ENCODE measurements at places on chromosomes 3 and 15.

DNA sequence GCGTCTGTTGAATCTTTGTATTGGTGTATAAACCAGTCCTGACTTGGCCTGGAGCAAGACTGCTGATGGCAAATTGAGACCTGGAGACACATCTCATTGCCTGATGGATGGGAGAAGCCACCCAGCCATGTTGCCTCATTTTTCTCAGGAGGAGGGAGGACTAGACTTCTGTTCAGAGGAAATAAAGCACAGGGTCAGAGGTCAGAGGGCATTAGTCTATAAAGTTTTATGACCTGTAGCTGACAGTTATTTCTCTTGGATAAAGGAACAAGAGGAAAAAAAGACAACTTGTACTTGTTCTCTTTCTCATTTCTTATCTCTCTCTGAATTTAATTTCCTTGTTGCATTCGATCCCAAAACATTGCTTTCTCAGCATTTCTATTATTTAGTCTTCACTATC lies 775.9 kb downstream of the SQOR start:
- no peak for DNase-seq

GRCh38 chr15:33142708-33143107 lies 51.8 kb downstream of the FMN1 start:
- no peak for DNase-seq

DNA sequence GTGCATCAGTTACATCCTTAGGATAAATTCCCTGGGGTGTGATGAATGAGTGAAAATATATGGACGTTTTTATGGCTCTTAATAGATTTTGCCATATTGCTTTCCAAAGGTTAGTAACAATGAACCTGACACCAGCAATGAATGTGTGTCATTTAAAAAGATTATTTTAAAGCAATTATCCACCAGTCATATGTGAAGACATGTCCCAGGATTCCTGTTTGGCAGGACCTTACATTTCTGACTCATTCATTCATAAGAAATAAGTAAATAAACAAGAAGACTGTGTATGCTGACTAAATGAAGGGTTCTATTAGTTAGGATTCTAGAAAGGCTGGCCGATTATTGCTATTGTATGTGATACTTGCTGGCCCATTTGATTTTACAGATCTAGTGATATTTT lies 201.5 kb downstream of the SOX2 start:
- DNase-seq, result no peak

DNA sequence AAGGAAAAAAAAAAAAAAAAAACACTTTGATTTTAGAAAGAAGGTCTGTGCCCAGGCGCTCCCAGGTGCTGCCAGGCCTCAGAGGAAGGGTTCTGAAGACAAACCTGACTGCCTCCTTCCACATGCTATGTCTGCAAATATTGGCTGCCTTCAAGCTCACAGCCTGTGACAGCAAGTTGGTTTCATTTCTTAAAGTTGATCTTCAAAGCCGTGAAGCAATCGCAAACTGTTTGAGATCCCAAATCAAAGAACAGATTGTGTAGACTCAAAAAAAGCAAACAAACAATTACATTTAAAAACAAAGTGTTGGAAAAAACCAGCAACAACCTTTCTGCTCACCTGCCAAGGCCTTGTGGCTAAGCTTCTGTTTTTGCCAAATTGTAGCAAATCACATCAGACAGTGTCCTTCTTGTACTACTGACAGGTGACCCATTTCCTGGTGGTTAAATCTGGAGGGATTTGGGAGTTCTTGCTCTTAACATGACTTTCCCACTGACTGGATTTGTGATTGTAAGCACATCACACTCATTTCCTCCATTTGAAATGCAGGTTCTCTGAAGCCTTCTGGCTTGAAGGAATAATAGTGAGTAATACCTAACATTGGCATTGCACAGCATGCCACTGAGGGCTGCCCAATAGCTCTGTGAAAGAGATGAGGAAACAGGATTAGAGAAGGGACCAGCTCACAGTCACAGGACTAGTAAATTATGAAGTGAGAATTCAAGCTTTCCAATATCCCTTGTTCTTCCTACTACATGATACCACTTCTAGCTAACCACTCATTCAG lies 502.4 kb downstream of the LPP start:
- peak; percentile 35 for DNase-seq

- DNase-seq, result peak; percentile 4
These were observed 537.8 kb downstream of the OTOL1 start for GRCh38 chr3:162034368-162034767.

- DNase-seq, result no peak
These were observed 9.3 kb downstream of the RBPMS2 start for GRCh38 chr15:64766058-64766457.

DNA sequence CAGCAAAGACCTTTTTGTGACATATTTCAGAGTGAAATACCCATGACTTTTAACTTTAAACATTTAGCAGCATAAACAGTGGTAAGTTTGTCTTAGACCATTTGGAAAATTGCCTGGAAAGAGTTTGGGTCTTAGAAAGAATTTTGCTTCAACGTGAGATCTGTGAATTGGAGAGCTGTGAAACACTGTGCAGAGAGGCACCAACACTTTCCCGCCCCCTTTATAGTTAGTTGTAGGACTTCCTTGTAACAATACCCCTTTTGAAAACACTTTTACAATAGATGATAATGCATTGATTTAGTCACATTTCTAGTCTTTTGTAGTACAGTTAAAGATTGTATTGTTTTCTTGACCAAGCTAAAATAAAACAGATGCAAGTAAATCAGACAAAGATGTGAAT lies 43.5 kb upstream of the MBNL1 start:
- no peak for DNase-seq

- no peak for DNase-seq
These were observed 208.3 kb downstream of the TBC1D2B start for GRCh38 chr15:77869021-77869895.

GRCh38 chr15:99564221-99565048 lies 1.3 kb upstream of the MEF2A start:
- DNase-seq, result peak; percentile 27

- DNase-seq, result no peak
These were observed 24.2 kb upstream of the SLC41A3 start for GRCh38 chr3:126107957-126108675.

DNA sequence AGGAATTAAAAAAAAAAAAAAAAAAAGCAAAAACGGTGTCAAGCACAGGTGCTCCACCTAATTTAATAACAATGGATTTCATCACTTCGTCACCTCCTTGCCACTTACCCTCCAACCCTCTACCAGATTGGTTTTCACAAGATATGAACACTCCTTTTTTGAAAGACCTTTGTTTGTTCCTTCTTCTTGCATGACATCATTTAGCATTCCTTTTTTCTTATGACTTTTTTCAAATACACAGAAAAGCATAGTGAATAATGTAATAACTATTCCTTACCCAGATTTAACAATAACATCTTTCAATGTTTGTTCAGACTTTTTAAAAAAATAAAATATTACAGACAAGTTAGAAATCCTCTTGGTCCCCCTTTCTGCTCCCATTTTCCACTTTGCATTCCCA lies 16.3 kb downstream of the COL6A6 start:
- no peak for DNase-seq

DNA sequence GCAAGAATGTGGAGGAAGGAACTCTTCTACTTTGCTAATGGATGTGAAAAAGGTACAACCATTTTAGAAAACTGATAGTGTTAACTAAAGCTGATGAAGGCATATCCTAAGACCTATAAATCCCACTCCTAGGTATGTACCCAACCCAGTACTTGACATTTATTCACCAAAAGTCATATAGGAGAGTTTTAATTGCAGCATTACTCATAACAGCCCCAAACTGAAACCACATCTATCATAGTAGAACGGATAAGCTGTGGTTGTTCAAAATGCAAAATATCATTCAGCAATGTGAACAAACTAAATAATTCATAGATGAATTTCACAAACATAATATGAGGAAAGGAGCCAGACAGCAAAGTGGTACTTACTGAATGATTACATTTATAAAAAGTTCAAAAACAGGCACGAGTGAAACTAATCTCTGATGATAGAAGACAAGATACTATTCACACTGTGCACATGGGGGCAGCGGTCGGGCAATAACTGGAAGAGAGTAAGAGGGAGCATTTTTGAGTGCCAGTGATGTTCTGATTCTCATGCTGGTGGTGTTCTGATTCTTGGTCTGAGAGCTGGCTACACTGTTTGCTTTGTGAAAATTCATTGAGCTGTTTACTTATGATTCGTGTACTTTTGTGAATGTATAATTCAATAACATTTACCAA lies 34.3 kb downstream of the GOLIM4 start:
- no peak for DNase-seq

GRCh38 chr3:86984271-86984670 lies 6.7 kb downstream of the VGLL3 start:
- DNase-seq, result no peak

DNA sequence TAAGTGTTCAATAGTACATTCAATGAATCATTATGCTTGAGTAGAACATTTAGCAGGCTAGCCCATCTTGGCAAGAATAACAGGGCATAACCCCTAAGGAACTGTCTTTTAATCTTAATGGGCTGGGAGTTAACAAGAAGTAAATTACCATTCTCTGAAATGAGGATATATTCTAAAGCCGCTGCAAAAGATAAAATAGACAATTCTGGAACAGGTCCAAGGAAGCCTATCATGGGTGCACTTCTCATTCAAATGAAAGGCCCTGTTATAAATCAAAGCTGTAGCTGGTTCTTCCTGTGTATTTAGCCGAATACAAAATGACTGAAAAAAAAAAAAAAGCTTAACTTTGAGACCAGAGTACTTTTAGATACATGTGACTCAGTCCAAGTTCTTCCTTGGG lies 15.6 kb downstream of the MTHFS start:
- DNase-seq, result no peak

- peak; percentile 77 for DNase-seq
These were observed 9.6 kb upstream of the PSMD2 start for GRCh38 chr3:184289426-184289938.

- DNase-seq, result no peak
These were observed 70.9 kb upstream of the TGFBR2 start for GRCh38 chr3:30535525-30535924.

DNA sequence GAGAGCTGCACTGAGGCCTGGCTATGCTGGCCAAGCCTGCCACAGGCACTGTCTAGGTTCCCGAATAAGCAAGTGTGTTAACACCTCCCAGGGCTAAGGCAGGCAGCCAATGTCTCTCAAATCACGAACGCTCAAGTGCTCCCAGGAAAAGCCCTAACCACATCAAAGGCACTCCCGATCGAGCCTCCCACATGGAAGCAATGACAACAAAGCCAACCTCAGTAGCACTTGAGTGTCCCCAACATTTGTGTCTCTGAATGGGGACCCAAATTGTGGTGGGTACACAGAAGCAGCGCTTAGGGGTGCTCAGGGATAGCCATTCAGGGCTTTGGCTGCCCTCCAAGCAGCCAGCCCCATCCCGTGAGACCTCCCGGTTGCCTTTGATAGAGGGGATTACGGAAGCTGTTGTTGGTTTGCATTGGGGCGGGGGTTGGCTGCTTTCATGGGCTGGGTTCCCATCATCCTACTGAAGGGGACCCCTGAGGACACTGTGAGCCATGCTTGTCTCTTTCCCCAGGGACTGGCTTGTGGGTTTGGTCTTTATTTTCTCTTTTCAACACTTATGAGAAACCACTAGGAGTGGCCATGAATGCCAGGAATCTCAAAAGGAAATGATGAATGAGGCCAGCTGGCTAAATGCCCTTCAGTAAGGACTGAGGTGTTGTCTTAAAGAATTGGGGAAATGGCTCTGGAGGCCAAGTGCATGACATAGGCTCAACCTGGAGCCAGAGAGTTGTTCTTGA lies 234.1 kb upstream of the FEZF2 start:
- no peak for DNase-seq

DNA sequence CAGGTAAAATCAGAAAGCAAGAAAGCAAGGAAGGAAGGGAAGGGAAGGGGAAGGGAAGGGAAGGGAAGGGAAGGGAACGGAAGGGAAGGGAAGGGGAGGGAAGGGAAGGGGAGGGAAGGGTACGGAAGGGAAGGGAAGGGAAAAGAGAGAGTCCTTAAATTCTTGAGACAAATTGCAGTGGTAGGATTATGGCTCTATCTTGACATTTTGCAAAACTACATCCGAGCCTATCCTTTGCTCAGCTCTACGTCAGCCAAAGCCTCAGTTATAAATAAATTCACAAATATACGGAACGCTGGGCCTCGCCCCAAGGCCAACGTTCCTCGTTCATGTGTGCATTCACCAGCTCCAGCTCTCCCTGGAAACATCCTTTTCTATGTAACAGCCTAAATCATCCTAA lies 25.5 kb upstream of the HES1 start:
- DNase-seq, result no peak

GRCh38 chr3:63654211-63654610 lies 1.7 kb downstream of the SNTN start:
- DNase-seq, result no peak

- no peak for DNase-seq
These were observed 603.7 kb upstream of the CFAP20DC start for GRCh38 chr3:59653405-59654122.

- DNase-seq, result no peak
These were observed 180.2 kb downstream of the SLCO3A1 start for GRCh38 chr15:92033723-92034122.

GRCh38 chr3:154122552-154122911 lies 1.3 kb downstream of the ARHGEF26 start:
- DNase-seq, result peak; percentile 20

- DNase-seq, result no peak
These were observed 35.3 kb upstream of the SNRPN start for GRCh38 chr15:24919446-24919845.

DNA sequence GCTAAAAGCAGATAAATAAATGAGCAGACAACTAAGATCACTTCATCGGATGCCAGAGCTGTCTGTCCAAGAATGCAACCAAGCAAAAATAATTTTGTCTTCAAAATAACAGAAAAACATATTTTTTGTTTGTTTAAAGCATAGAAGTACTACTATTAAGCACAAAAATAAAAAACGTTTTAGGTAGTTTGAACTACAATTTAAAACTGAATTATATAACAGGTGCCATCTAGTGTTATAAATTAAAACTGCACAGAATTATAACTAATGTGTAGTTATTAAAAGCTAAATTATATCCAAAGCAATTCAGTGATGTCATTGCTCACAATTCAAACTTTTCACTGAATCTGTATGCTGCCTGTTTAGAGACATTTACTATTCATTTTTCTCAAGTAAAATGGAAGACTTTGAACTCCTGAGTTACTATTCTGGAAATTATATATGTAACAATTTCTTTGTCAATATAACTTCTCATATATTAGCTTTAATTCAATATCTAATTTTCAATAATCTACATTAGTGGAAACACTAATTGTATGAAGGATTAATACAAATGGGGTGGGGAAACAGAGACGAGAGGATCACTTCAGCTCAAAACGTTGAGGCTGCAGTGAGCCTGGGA lies 29.5 kb downstream of the LINS1 start:
- no peak for DNase-seq

GRCh38 chr3:66996696-66997095 lies 1.4 kb upstream of the KBTBD8 start:
- no peak for DNase-seq

Measured in AG08396 (cell line).